HT1080 (cell line): ENCODE measurements at places on chromosomes 6 and 20. TPM values are rescaled to one million over a fixed set of nuclear protein-coding genes. Genes with fewer than 3 reads are reported as not detected.
A peak's percentile ranks its signal among the peaks of the same experiment; 100 is the strongest.

GRCh38 chr6:47478233-47479139 is 897 bp downstream of the CD2AP start:
- peak; percentile 28 for DNase-seq

Gene TAF11
- 20.0 and 27.2 TPM in 2 replicates for total RNA-seq

GRCh38 chr6:159836718-159837490 is 36.8 kb downstream of the PNLDC1 start:
- DNase-seq = no peak

Gene SASH1
- total RNA-seq = 7.5 and 11.6 TPM in 2 replicates

DNA sequence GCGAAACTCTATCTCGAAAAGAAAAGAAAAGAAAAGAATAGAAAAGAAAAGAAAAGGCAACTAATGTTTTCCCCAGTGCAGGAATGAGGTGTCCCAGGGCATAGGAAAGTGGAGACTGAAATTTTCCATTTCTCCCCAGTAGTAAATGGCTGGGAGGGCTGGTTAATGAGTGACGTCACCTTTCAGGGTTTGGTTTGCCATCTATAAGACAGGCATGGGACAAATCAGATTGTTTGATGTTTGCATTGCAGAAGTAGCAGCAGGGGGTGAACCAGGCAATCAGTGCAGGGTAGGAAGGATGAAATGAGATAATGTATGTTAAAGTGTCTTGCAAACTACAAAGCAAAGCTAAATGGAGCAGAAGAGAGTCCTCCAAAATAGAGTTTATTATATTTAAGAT is 533.4 kb downstream of the PKHD1 start:
- no peak for DNase-seq

Gene CDS2
- 14.4 and 23.4 TPM in 2 replicates for total RNA-seq

Gene ARMH2
- not detected in 2 replicates for total RNA-seq

- no peak for DNase-seq
Measured at GRCh38 chr6:133805876-133806275, 83.0 kb upstream of the TCF21 start.

DNA sequence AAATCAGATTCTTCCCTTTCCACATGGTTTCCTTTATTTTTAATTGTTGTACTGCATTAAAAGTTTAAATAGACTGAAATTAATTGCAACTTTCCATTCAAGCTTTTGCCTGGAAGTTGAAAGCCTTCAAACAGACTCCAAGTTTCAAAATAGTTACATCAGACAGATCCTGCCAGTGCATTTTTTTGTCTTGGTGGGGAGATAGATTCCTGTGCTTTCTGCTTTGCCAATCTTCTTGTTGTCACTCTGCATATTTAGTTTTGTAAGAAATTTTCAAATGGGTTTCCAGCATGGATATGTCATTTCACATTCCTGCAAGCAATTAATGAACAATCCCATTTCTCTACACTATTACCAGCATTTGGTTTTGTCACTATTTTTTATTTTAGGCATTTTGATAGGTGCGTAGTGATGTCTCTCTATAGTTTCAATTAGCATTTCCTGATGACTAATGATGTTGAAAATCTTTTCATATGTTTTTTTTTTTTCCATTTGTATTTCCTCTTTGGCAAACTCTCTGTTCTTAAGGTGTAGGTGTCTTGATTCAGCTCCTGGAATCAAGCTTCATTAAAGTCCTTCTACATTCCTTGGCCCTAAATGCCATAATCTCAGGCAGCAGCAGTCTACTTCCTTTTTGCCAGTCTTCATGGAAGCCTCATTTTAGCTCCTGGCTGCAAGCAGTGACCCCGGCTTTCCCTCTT is 40.5 kb downstream of the SCP2D1 start:
- no peak for DNase-seq

Gene CCM2L
- 0.03 TPM in 1 of 2 replicates, not detected in the other for total RNA-seq

DNA sequence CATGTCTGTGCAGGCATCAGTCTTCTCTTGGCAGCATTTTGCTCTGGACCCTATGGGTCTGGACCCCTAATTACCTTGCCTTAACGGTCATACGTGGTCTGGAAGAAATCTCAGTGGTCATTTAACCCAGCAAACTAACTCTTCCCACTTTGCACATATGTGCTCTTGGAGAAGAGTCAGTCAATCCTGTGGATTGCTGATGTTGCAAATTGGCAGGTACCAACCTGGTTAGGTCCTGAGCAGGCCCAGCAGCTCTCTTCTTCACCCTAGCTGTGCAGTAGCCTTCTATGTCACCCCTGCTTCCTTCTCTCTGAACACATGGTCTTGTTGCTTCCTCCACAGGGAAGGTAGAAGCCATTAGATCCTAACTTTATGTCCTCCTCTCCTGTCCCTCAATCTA is 1.6 kb downstream of the CEP43 start:
- no peak for DNase-seq

DNA sequence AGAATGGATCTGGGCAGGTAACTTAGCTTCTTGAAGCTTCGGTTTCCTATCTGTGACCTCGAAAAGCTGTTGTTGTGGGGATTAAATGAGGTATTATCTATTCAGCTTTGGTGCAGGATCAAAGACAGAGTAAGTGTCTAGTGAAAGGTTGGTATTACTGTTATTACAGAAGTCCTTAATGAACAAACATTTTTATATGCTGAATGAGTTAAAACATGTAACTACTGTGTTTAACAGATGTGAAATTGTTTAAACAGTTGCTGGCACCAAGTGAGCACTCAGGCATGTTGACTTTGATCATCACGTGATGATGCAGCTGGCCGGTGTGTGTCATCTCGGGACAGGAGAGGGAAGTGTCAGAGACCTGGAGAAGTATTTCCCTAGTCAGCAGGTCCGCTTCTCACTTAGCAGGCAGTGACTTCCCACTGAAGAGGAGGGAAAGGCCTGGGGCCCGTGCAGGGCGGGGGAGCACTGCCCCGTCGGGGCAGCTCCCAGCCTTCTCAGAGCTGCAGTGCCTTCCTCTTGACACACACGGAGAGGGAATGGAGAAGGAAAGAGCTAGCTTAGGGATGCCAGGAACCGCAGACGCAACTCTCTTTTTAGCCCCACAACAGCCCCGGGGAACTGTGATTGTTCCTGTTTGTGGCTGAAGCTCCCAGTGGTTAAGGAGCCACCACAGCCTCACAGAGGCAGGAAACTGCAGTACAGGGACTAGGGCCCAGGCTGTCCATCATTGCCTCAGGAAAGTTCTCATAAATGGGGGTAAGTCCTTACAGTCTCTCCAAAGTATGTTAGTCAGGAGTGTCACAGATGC is 18.0 kb downstream of the TUBB2A start:
- DNase-seq = peak; percentile 35

- DNase-seq = no peak
Measured at GRCh38 chr6:28206928-28207509, 18.1 kb upstream of the ZSCAN9 start.

Gene COL10A1
- not detected in 2 replicates for total RNA-seq

- no peak for DNase-seq
Measured at GRCh38 chr6:90676516-90677300, 89.8 kb upstream of the MAP3K7 start.

- DNase-seq = peak; percentile 64
Measured at GRCh38 chr6:14276667-14277404, 159.3 kb downstream of the CD83 start.

DNA sequence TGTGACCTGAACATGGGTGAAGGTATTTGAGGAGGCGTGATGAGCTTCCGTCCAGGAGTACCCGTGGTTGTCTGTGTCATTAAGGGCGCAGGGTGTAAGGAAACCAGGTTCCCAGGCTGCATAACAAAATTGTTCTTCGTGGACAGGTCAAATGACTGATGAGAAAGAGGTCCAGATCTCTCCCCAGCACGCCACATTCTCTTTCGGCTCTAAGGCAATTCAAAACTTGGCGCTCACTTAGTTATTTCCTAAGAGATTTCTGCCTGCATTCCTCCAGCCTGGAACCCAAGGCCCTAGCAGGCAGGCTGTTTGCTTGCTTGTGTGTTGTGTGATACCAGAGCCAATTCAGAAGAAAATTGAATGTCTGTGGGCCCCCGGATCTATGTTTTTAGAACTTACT is 139.9 kb downstream of the AGPAT4 start:
- DNase-seq = no peak

DNA sequence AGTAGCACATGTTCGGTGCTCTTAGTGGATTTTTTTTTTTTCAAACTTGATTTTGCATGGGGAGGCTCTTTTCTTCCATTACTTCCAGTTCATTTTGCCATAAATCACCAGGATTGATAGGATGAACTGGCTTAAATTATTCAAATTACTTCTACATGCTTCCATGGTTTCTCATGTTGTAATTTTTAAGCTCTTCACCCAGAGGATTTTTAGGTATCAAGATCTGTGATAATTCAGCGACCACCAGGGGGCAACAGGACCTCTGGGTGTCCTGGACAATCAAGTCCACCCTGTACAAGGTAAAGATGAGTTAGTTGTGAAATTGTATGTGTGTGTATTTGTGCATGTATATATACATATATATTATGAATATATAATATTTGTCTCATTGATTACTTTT is 4.2 kb upstream of the EPHA7 start:
- peak; percentile 48 for DNase-seq

DNA sequence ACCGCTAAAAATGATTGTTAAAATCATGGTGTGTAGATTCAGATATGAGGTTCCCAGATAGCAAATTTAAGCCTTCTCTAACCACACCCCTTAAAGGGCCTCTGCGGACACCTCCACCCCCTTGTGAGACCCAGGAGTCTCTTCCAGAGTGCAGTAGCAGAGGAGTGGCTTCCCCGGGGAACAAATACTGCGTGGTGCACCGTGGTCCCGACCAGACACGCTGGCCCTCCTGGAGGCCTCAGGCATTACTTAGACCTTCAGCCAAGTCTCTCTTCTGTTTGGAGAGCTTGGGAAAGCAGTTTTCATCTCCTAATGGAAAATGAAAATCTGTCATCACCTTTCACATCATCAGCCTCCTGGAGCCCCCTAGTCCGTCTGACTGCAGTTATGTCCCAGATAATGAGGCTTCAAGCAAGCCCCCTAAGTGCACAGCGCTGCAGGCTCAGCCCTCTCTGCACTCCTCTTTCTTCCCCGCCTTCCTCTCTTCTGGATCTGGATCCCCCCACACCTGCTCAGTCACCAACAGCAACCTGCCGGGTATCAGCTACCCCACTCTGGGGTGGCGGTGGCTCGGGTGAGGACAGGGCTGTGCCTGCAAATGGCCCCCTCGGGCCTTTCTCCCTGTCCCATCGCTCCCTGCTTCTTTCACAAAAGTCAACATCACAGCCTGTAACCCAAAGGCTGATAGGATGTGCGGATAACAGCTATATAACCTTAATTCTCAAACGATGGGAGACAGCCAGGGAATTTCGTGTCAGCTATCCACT is 58.8 kb upstream of the TAGAP start:
- DNase-seq = no peak

GRCh38 chr6:125574604-125575003 is 174.8 kb upstream of the HEY2 start:
- DNase-seq = no peak

DNA sequence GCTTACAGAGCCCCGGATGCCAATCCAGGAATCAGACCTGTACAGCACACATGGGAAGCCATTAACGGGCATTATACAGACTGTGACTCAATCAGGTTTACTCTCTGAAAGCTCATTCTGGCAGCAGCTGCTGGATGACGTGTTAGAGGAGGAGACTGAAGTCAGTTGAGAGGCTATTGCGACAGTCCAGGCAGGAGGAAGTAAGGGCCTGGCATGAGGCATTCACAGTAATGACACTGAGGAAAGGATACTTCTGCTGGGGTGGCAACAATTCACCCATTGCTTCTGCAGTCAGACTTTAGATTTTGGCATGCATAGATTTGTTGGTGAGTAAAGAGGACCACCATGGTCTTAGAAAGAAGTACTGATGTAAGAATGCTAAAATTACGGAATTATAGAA is 151.0 kb upstream of the HEY2 start:
- peak; percentile 76 for DNase-seq

DNA sequence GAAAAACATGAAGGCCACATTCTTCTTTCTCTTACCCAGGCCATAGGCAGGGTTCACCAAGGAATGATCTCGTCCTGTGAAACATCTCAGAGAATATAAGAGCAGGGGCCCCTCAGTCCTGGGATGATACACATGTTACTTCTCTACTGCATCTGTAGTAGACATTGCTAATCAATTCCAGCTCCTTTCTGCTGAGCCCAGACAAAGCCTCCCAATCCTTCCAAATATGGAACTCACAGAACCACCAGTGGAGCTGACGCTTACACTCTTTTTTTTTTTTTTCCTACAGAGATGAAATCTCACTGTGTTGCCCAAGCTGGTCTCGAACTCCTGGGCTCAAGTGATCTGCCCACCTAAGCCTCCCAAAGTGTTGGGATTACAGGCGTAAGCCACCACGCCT is 9.1 kb downstream of the SNTA1 start:
- DNase-seq = no peak

GRCh38 chr6:84739866-84740208 is 24.6 kb downstream of the TBX18 start:
- peak; percentile 38 for DNase-seq

Gene DAAM2
- 1.6 and 1.7 TPM in 2 replicates for total RNA-seq

- peak; percentile 77 for DNase-seq
Measured at GRCh38 chr6:33613146-33613794, 7.9 kb upstream of the ITPR3 start.

- no peak for DNase-seq
Measured at GRCh38 chr20:7656687-7657467, 283.4 kb downstream of the HAO1 start.

Gene CAGE1
- total RNA-seq = 0.03 and 0.20 TPM in 2 replicates

DNA sequence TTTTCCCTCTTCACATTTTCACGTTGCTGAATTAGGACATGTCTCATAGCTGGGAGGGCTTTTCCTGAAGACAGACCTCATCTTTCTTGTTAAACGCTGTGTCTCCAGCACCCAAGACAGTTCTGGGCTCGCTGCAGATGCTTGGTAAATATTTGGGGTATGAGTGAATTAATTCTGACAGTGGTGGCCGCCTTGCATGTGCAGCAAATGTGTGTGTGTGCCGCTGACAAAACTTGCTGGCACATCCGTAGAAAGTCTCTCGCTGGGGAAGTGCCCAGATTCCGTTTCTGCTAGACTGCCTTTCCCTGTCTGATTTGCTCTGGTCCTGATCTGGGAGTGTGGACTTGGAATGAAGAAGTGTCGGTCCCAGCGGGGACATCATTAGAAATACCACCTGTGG is 48.2 kb upstream of the ZNFX1 start:
- no peak for DNase-seq

Gene SRPK1
- 62.0 and 72.3 TPM in 2 replicates for total RNA-seq

Gene ANKEF1
- total RNA-seq = 4.3 and 7.4 TPM in 2 replicates

Gene HLA-DOA
- total RNA-seq = not detected in 2 replicates

GRCh38 chr6:138278326-138278725 is 60.0 kb upstream of the PBOV1 start:
- DNase-seq = peak; percentile 26

Gene OR12D3
- total RNA-seq = not detected in 2 replicates

DNA sequence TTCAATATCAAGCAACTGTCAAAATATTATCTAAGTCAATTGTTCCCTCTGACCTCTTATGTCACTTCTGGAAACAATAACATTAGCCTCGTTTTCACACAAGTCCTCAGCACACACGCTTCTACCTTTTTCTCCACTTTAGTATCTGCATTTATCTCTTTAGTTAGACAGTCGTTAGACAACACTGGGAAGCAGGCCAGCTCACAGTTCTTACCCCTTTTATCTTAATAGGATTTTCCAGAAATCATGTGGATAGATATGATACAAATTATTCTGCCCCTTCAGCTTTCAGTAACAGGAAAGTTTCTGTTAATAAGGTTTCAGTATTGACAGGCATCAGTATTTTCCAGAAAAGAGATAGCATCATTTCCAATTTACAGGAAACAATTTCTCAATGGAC is 25.9 kb upstream of the HAO1 start:
- DNase-seq = no peak
